ENCODE measurements at places on chromosomes 13 and 19.

DNA sequence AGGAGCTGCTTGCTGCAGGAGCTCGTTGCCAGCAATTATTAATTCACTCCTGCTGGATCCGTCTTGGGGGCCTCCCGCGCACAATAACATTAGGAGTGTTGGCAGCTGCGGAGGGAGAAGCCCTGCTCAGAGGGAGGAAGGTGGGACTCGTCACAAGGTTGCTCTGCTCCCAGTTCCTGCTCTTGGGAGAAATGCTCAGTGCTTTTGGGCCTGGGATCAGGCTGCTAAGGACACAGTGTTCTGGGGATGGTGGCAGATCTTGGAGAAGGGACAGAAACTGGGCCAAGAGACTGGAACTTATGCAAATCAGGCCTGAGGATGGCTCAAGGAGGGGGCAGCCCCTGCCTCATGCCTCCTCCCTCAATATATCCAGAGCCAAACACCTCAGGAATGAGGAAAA lies 78.9 kb upstream of the OLFM4 start:
- no peak for DNase-seq

DNA sequence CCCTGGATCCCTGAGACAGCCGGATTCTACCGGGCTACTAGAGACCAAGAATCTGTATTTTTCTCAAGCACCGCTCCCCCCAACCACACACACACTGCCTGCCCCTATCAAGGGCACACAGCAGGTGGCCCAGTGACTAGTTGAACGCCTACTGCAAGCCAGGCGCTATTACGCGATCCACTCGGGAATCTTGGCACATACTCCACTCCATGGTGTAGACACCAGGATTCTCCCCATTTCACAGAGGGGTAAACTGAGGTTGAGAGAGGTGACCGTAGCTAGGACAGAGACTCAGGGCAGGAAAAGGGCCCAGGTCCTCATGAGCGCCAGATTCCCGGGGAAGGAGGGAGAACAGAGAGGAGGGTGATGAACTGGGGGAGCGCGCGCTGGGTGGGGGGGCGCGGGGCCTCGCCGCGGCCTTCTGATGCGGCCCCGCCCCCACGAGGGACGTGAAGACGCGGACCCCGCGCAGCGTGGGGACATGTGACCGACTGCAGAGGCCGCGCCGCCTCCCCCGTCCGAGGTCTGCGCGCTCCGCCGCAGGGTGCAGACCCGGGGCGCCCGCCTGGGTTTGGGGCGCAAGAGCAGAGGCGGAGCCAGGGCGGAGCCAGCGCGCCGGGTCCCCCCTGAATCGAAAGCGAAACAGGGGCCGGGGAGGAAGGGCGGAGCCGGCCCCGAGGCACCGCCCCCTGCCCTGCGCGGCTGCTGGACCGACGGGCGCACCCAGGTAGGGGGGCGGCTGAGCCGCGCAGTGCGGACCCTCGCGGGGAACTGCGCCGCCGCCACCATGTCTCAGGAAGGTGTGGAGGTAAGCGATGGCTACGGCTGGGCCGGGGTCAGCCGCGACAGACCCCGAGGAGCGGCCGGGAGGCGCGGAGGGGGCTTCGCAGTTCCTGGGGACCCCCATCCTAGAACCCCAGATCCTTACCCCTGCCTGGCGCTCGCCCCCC lies at the start of gene SHFL:
Gene SHFL (plus strand): TSS at position 677 of the 950 bp plus-strand sequence. CDS start 111 bp downstream, at position 788.
- no peak for DNase-seq

DNA sequence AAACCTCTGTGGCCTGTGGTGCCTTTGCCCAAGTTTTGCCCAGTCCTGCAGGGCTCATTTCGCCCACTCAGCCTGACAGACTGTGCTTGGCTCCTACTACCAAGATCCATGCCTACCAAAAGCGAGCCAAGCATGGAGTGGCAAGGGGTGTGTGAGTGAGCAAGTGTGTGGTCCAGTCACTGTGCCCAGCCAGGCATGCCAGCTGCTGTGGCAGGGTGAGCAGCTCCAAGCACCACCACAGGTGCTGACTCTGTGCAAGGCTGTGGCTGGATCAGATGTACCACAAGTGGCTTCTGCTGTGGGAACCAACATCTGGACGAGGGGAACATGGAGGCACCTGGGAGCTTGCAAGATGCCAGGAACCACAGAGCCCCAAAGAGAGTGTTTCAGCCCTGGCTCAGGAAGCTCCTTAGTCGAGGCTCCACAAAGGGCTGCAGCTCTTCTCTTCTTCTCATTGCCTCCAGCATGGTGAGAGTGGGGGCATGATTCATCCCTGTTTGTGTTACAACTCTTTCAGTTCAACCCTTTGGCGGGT lies 1564.2 kb upstream of the MIR17HG start:
- DNase-seq, result no peak

DNA sequence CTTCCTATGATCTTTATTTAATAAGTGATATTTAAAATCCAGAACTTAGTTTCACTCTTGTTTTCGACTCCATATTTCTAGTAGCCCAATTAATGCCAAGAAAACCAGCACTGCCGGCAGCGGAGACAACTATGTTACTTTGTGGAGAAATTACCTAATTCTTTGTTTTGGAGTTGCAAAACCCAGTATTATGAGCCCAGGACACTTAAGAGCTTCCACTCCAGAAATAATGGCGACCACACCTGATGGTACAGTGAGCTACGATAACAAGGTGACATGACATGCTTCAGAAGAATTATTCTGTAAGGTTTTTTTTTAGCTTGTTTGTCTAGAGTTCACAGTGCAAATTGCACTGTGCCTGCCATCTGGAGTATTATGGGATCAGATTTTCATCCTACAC lies 136.4 kb downstream of the ZAR1L start:
- DNase-seq, result no peak

DNA sequence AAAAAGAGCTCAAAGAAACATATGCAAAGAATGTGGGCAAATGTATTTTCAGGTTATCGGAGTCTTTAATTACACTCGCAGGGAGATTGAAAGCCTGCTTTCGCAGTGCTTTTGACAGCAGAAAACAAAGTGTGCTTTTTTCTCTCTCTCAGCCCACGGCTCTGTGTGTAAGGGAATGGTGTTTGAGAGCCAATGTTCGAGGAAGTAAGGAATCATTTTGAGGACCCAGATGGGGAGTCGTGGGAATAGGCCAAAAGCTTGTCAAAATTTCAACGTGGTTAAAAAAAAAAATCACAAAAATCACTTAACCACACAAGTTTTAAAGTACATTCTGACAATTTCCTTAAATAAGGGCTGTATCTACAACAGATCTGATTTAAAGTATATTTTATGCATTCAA lies 197.1 kb upstream of the IRS2 start:
- no peak for DNase-seq

Data from SJCRH30 (cell line).